Stimulated activated CD8-positive, alpha-beta memory T cell treated with anti-CD3 and anti-CD28 coated beads, Interleukin-4, amount 100 ng/mL, for 1 hour (primary cell): ENCODE measurements at places on chromosomes 12 and 14.

DNA sequence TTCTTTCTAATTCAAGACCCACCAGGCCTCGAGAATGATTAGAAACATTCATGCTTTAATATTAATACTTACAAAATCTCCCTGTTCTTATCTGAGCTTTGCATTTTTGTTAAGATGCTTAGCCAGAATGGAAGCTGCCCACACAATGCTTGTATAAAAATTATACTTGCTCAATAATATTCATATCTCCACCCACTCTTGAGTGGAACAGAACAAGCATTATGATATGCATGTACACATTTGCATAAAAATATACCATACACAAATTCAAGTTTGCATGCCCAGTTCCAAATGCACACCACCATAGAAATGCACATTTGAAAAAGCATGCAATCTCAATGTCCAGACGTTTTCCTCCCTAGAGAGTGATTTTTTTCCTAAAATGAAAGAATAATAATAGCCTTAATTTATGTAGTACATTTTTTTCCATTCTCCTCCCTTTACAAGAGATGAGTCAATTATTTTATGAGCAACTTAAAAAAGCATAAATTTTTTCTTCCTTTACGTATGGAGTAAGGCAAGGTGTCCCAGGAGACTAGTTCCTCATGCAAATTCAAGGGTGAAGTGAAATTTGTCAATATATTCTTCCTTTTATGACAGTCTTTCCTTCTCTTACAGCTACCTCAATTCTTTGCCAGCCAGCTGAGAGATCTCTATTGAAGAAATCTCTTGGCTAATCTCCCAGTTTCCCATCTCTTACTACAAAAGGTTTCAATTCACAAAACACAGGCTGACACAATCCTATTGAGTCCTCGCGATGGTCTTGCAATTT lies 313.1 kb upstream of the GARIN6 start:
- DNase-seq, result no peak

DNA sequence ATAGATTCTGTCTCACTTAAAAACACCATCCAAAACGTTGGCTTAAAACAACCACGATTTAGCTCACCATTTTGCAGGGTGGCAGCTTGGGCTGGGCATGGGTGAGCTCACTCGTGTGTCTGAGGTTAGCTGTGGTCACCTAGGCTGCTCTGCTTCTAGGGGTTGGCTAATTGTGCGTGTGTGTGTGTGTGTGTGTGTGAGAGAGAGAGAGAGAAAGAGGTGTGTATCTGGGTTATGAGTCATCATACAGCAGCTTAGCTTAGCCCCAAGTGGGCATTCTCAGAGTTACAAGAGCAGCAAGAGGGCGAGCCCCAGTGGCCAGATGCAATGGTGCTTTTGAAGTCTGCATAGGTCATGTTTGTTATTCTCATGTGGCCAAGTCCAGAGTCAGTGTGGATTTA lies 6.0 kb downstream of the FBXW8 start:
- peak; percentile 13 for DNase-seq

- no peak for DNase-seq
These were observed 1147.6 kb downstream of the AACS start for GRCh38 chr12:126212824-126213223.

GRCh38 chr12:70736351-70737133 lies 99.3 kb upstream of the PTPRB start:
- no peak for DNase-seq

DNA sequence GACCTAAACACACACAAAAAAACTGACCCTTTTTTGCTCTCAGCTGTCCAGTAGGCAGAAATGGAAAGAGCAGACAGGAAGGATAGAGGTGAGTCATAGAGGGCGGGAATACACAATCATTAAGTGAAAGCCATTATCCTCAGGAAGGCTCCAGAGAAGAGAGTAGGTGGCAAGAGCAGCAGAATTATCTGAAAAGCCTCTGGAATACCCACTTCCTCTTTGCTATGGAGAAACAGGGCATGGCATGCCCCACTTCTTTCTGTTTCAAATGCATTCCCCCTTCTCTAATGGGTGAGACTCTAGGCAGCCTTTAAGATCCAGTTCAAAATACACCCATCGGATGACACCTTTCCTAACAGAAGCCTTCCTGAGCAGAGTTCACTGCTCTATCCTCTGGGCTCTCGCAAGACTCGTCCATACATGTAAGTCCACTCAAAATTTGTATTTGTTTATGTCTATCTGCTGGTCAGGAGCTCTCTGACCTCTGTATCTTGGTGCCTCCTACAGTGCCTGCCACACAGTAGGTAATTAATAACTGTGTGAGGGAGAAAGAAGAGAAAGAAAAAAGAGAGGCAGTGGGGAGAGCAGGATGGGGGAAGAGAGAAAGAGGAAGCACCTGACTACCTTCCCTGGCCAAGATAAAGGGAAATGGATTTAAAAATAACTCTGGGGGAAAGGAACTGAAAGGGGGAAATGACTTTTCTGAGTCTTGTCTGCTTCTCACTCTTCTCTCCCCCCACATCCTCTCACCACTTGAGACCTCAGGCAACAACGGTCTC lies 8.5 kb downstream of the KLHL33 start:
- no peak for DNase-seq

DNA sequence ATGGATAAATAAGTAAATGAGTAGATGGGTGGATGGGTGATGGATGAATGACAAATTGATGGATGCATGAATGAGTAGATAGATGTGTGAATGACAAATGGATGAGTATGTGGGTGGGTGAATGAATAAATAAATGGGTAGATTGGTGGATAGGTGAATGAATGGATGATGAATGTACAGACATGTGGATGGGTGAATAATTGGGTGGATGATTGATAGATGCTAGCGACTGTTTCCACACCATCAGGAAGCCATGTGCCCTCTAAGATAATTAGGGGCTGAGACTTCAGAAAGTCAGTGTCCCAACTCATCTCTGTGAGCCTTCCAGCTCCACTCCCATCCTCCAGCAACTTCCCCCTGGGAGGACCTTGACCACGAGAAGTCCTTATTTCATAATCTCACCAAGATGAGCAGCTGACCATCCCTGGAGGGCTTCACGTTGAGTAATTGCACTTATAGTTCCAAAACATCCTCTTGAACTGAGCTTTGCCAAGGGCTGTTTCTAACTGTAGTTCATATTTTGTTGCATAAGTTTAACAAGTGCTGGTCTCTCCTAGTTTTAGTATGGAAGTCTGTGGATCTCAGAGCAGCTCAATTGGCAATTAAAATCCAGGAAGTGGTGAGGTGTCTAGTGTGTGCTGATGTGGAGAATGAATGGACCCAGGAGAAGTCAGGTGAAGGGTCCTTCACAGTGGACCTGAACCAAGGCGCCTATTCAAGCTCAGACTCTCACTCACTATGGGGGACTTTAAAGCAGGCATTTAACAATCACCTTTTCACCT lies 295.7 kb downstream of the ADGRD1 start:
- no peak for DNase-seq

- DNase-seq, result no peak
These were observed 1.2 kb downstream of the METTL1 start for GRCh38 chr12:57770734-57771133.

GRCh38 chr12:23350808-23351207 lies 598.7 kb downstream of the SOX5 start:
- DNase-seq, result no peak

DNA sequence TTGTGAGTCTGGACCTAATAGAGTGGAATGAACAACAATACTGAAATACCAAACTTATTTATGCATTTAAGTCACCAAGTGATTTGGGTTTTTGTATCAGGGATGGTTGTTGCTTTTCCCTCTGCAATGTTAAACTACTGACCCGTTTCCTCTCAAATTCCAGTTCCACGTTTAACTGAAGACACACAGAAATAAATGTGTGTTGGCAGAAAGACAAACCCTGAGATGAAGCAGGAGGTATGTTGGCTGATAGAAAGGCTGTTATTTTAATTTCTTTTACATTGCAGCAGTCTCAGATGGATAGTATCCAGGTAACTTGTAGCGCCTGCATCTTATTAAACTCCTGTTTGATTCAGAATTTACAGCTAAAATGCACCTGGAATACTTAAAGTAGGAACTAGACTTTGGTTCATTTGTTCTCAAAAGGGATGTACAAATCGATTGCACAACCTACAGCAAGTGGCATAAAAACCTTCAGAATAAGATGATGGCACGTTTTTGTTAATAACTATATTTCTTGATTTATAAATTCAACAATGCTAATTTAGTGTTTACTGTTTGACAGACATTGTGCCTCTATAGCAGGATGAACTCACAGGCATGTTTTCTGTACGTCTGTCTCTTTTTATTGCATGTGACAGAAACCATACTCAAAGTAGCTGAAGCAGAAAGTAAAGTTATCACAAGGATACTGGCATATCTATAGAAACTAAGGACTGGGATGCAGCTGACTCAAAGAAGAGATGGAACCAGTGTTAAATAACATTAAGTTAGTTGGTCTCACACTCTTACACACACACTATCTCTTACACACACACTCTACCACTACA lies 405.7 kb downstream of the ZFP36L1 start:
- DNase-seq, result no peak
